ENCODE measurements at places on chromosomes 1 and 21. TPM values are rescaled to one million over a fixed set of nuclear protein-coding genes. Genes with fewer than 3 reads are reported as not detected.
A peak's percentile ranks its signal among the peaks of the same experiment; 100 is the strongest.

DNA sequence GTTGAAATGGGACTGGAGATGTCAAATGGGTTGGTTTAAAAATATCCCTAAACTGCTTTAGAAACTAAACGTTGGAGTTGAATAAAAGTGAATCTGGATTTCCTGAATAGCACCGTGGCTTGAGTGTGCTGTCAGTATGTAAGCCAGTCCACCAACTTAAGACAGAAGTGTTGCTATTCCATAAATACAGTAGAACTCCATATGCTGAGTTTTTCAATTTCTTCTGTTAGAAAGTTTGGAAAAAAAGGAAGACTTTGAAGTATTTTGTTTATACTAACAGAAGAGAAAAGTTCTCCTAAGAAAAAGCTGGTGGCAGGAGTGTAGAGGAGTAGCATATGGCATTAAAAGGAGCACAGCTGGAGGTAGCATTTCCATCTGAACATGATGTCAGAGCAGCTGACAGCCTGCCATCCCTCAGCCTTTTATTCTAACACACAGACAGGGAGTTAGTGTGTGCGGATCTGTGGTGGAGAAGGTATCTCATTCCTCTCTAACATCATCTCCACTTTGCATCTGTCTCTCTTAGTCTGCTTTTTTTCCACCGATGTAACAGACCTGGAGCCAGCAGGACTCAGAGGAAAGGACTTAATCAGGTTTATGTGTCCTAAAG lies at the start of gene ZBTB18:
Gene ZBTB18 (plus strand): TSS at position 449 of the 610 bp plus-strand sequence. CDS start 149 bp downstream, at position 598.
- DNase-seq = no peak
- peaks cover 5% of the 10 kb centered on the region for H3K27me3 ChIP-seq
- H3K27ac ChIP-seq = no peak within 1 kb of the TSS

DNA sequence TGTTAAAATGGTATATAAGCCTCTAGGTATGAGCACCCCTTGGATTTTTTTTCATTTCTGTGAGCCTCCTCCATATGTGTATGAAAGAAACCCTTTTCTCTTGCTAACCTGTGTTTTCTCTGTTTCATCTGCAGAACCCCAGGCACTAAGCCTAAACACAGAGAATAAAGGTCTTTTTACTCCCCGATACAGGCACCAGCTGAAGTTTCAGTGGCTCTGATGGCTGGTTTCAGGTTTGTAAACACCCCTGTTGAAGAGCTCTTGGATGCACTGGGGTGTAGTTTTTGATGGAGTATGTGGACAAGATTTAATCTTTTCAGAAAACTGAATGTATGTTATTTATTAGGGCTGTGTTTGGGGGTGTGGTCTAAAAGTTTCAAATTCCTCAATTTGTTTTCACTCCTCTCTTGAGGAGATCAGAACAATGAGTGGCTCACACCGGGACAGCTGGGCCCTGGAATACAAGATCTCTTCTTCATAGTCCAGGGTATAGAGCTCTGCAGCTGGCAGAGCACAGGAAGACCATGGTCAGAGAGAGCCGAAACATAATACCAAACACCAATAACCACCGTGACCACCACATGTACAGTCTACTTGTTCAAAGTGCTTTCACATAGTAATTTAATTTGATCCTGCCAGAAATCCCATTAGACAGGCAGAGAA lies 50.2 kb upstream of the VTCN1 start:
- no peak overlapping the region for H3K27ac ChIP-seq
- peaks cover 23% of the 10 kb centered on the region for H3K36me3 ChIP-seq
- no peak overlapping the region for H3K4me3 ChIP-seq

GRCh38 chr1:156409439-156409838 lies 40.4 kb downstream of the RHBG start:
- H3K4me1 ChIP-seq = peaks cover 5% of the 10 kb centered on the region
- DNase-seq = no peak

GRCh38 chr1:23960291-23961020 lies 828 bp downstream of the PNRC2 start:
- no peak for DNase-seq
- H3K36me3 ChIP-seq = peaks cover 17% of the 10 kb centered on the region
- peak overlapping the region; percentile 97 for H3K4me3 ChIP-seq
- no peaks in the 10 kb centered on the region for H3K27me3 ChIP-seq
- peak overlapping the region; percentile 95 for H3K27ac ChIP-seq

GRCh38 chr1:230728710-230729392 lies 14.9 kb upstream of the AGT start:
- H3K4me3 ChIP-seq = no peak overlapping the region
- H3K36me3 ChIP-seq = no peaks in the 10 kb centered on the region
- no peaks in the 10 kb centered on the region for H3K27me3 ChIP-seq
- DNase-seq = no peak

GRCh38 chr1:209249280-209249670 lies 334.2 kb upstream of the CAMK1G start:
- H3K27ac ChIP-seq = no peak overlapping the region
- no peak overlapping the region for H3K4me3 ChIP-seq
- no peaks in the 10 kb centered on the region for H3K36me3 ChIP-seq
- no peaks in the 10 kb centered on the region for H3K27me3 ChIP-seq
- H3K4me1 ChIP-seq = peaks cover 9% of the 10 kb centered on the region
- no peak for DNase-seq

- DNase-seq = no peak
- H3K4me3 ChIP-seq = no peak overlapping the region
- H3K27ac ChIP-seq = no peak overlapping the region
- H3K36me3 ChIP-seq = peaks cover 37% of the 10 kb centered on the region
Observed at GRCh38 chr1:40090652-40091355, 6.2 kb downstream of the PPT1 start.

- no peak overlapping the region for H3K4me3 ChIP-seq
- no peak for DNase-seq
- no peak overlapping the region for H3K27ac ChIP-seq
- H3K36me3 ChIP-seq = no peaks in the 10 kb centered on the region
- H3K4me1 ChIP-seq = no peaks in the 10 kb centered on the region
Observed at GRCh38 chr1:161721738-161722343, 497 bp downstream of the FCRLB start.

DNA sequence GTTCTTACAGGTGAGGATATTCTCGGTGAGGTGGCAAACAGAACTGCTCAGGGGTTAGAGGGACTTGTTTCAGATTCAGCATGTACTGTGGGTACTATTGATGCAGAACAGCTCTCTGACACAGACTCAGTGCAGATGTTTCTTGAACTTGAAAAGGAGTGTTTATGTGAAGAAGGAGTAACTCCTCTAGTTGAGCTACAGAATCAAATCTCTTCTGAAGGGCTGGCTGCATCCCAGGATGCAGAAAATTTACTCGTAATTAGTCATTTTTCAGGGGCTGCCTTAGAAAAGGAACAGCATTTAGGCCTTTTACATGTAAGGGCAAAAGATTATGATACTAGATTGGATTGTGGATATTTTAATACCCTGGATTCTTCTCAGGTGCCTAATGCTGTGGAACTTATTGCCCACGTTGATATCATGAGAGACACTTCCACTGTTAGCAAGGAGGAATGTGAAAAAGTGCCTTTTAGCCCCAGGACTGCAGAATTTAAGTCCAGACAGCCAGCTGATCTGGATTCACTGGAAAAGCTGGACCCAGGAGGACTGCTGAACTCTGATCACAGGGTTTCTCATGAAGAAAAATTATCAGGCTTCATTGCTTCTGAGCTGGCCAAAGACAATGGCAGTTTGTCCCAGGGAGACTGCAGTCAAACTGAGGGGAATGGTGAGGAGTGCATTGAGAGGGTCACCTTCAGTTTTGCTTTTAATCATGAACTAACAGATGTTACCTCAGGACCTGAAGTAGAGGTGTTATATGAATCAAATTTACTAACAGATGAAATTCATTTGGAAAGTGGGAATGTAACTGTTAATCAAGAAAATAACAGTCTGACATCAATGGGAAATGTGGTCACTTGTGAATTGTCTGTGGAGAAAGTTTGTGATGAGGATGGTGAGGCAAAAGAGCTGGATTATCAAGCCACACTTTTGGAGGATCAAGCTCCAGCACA lies 79.6 kb upstream of the BMP8A start:
- no peak overlapping the region for H3K27ac ChIP-seq
- DNase-seq = no peak
- no peaks in the 10 kb centered on the region for H3K27me3 ChIP-seq
- peaks cover 36% of the 10 kb centered on the region for H3K36me3 ChIP-seq
- peak overlapping the region; percentile 70 for H3K4me3 ChIP-seq

- H3K27ac ChIP-seq = no peak overlapping the region
- DNase-seq = no peak
- H3K4me1 ChIP-seq = peaks cover 3% of the 10 kb centered on the region
- no peaks in the 10 kb centered on the region for H3K27me3 ChIP-seq
- no peak overlapping the region for H3K4me3 ChIP-seq
- H3K36me3 ChIP-seq = no peaks in the 10 kb centered on the region
Observed at GRCh38 chr1:22267413-22268175, 124.7 kb upstream of the WNT4 start.

DNA sequence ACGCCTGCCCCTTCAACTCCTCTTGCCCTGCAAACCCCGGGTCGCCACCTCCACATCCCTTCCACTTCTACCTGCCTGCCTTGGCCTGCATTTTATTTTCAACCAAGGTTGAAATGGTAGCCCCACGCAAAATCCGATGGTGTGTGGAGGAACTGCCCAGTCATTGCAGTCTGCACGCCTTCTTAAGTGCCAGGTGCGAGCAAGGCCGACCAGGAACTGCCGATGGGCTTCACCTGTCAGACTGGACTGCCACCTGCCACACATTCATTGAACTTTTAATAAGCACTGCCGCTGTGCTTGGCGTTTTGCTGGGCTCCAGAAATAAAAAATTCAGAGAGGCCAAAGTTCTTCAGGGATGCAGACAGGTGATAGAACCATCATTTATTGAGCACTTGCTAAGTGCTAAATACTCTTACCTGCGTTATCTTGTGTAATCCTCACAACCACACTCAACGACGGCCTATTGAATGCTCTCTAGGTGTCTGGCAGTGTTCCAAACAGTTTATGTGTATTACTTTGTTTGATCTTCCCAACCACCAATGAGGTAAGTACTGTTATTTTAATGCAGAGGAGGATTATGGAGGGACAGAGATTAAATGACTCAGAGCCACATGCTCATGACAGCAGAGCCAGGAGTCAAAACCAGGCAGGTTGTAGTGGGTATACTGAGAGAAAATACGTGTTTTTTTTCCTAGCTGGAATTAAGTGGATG lies 36.2 kb downstream of the CACHD1 start:
- H3K4me3 ChIP-seq = peak overlapping the region; percentile 79
- DNase-seq = no peak
- no peaks in the 10 kb centered on the region for H3K36me3 ChIP-seq
- peaks cover 21% of the 10 kb centered on the region for H3K4me1 ChIP-seq

- DNase-seq = no peak
- H3K4me3 ChIP-seq = no peak overlapping the region
- no peaks in the 10 kb centered on the region for H3K36me3 ChIP-seq
- peaks cover 2% of the 10 kb centered on the region for H3K4me1 ChIP-seq
Observed at GRCh38 chr1:33232716-33233115, 23.6 kb upstream of the ZNF362 start.

- no peak overlapping the region for H3K4me3 ChIP-seq
- H3K4me1 ChIP-seq = no peaks in the 10 kb centered on the region
- peaks cover 6% of the 10 kb centered on the region for H3K36me3 ChIP-seq
- H3K27ac ChIP-seq = no peak overlapping the region
Observed at GRCh38 chr1:10620776-10621175, 146.0 kb downstream of the PEX14 start.

GRCh38 chr1:55876276-55877060 lies 661.3 kb upstream of the USP24 start:
- H3K36me3 ChIP-seq = no peaks in the 10 kb centered on the region
- H3K27ac ChIP-seq = no peak overlapping the region
- DNase-seq = no peak
- H3K27me3 ChIP-seq = no peaks in the 10 kb centered on the region
- H3K4me1 ChIP-seq = no peaks in the 10 kb centered on the region

DNA sequence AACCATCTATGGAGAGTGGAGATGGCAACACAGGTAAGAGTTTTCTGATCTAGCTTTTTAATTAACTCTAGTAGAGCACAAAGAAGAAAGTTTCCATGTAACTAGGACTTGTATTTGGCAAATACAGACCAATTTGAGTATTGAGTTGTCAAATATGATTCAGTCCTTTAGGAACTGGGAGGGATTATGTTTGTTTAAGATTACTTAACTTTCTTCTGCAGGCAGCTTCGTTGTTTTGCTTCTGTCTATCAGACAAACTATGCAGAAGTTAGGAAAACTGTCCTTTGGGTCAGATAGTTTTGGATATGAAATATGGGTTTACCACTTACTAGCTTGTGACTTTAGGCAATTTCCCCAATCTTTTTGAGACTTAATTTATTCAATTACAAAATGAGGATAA lies 111.8 kb downstream of the POU2F1 start:
- no peaks in the 10 kb centered on the region for H3K27me3 ChIP-seq
- H3K4me1 ChIP-seq = no peaks in the 10 kb centered on the region
- H3K27ac ChIP-seq = no peak overlapping the region
- H3K36me3 ChIP-seq = peaks cover 19% of the 10 kb centered on the region
- no peak for DNase-seq

DNA sequence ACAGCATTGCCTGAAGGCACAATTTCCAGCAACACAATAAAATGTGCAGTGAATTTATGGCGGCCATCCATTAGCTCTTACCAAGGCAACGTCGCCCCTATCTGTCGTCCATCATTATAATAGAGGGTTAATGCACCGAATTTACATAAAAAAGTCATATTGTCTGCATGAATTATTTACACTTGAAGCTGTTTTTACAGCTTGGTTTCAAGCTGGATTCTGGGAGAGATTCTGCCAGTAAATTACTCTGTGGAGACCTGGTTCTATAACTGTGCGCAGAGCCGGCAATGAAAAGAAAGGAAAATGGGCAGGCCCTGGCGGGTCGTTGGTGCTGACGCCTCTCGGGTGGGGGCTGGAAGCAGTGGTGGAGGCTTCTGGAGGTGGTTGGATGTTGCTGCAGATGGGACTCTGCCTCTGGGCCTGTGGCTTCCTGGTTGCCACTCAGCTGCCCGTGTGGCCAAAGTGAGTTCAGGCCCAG lies 48.9 kb upstream of the POU3F1 start:
- H3K36me3 ChIP-seq = no peaks in the 10 kb centered on the region
- no peaks in the 10 kb centered on the region for H3K27me3 ChIP-seq
- H3K4me3 ChIP-seq = no peak overlapping the region

DNA sequence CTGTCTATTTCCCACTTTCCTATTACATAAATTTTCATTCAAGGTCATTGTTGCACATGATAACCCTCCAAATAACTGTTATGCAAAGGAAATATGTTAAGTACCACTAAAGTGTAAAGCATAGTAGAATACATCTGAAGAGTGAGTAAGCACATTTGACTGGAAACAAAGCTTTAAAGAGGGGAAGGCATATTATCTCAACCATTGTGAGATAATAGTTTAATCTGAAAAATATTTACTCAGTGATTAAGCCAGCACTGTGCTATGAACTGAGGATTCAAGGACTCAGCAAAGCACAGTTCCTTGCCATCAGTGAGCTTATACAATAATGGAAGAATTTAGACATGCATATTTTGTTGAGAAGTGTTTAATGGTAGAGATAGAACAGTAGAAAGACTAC lies 127.4 kb downstream of the HMCN1 start:
- H3K4me1 ChIP-seq = no peaks in the 10 kb centered on the region
- H3K27ac ChIP-seq = no peak overlapping the region
- no peaks in the 10 kb centered on the region for H3K36me3 ChIP-seq
- DNase-seq = no peak
- H3K4me3 ChIP-seq = no peak overlapping the region
- H3K27me3 ChIP-seq = no peaks in the 10 kb centered on the region

JTB gene
- 85.4 TPM for total RNA-seq

- no peak overlapping the region for H3K4me3 ChIP-seq
- DNase-seq = no peak
- H3K4me1 ChIP-seq = no peaks in the 10 kb centered on the region
- peaks cover 13% of the 10 kb centered on the region for H3K36me3 ChIP-seq
- no peaks in the 10 kb centered on the region for H3K27me3 ChIP-seq
Observed at GRCh38 chr1:204447190-204447589, 35.6 kb upstream of the PPP1R15B start.

- peaks cover 4% of the 10 kb centered on the region for H3K36me3 ChIP-seq
- no peak overlapping the region for H3K27ac ChIP-seq
- no peaks in the 10 kb centered on the region for H3K27me3 ChIP-seq
- H3K4me3 ChIP-seq = no peak overlapping the region
- DNase-seq = no peak
Observed at GRCh38 chr1:18881642-18882431, 20.5 kb downstream of the ALDH4A1 start.

CFHR4 gene
- not detected for total RNA-seq

PKLR gene
- 0.13 TPM for total RNA-seq

Data from H9 (cell line).